ENCODE measurements at places on chromosomes 3 and 15.

- no peak for DNase-seq
Observed at GRCh38 chr3:11606865-11607440, 36.8 kb downstream of the VGLL4 start.

DNA sequence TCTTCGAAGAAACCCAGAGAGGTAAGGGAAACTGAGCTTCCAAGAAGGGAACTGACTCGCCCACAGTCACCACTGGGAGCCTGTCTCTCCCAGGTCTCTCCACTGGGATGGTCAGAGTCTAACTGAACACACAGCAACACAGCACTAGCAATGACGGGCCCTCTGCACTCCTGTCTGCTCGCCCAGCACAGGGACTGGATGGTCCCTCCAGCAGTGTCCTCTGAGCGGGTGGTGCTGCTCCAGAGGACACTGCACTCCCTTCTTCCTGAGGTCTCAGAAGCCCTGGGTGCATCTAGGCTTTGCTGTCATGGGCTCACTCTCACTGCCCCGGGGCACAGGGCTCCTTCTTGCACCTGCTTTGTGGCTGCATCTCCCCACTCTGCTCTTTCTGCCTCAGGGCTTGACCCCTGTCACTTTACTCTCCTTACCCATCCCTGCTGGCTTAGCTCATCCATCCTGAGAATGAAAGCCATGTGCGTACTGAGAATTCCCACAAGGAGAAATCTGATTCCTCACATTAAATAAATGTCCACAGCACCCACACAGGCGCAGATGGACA is 356.6 kb downstream of the GABRG3 start:
- no peak for DNase-seq

GRCh38 chr3:9779721-9780457 is 10.1 kb upstream of the CAMK1 start:
- no peak for DNase-seq

- DNase-seq: no peak
Observed at GRCh38 chr15:90620379-90621067, 90.8 kb downstream of the CRTC3 start.

DNA sequence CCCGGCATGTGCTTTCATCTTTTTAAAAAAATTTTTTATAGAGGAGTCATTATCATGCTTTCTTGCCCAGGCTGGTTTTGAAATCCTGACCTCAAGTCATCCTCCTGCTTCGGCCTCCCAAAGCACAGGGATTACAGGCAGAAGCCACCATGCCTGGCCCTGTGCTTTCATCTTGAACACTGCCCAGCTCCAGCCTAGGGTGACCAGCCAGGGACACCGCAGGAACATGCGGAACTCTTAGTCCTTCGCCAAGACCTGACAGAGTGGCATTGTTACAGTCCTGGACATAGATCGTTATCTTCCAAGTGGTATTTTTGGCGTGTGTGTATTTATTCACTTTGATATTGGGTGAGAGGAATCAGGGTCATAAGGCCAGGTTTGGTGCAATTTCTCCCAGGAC is 7.9 kb upstream of the FURIN start:
- DNase-seq: no peak

Data from AG08395 (cell line).